ENCODE measurements at places on chromosomes 11 and 22.

DNA sequence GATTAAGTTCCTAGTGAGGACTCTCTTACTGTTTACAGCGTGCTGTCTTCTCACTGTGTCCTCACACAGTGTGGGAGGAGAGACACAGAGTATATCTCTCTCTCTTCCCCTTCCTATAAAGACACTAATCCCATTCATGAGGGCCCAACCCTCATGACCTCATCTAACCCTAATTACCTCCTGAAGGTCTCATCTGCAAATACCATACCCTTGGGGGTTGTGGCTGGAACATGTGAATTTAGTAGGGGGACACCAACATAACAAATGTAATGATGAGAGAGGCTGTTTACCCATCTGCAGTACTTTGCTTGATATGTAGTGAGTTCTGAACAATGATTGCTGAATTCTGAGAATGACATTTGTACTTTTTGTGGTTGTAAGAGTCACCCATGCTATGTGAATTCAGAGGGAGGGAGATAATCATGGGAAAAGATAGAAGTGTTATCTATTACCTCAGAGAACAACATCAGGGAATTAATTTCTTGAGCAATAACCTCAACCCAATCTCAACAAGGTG lies 4.9 kb upstream of the OR52W1 start:
- no peak for DNase-seq

- no peak for DNase-seq
These were observed 12.4 kb downstream of the NLRP14 start for GRCh38 chr11:7032692-7033091.

DNA sequence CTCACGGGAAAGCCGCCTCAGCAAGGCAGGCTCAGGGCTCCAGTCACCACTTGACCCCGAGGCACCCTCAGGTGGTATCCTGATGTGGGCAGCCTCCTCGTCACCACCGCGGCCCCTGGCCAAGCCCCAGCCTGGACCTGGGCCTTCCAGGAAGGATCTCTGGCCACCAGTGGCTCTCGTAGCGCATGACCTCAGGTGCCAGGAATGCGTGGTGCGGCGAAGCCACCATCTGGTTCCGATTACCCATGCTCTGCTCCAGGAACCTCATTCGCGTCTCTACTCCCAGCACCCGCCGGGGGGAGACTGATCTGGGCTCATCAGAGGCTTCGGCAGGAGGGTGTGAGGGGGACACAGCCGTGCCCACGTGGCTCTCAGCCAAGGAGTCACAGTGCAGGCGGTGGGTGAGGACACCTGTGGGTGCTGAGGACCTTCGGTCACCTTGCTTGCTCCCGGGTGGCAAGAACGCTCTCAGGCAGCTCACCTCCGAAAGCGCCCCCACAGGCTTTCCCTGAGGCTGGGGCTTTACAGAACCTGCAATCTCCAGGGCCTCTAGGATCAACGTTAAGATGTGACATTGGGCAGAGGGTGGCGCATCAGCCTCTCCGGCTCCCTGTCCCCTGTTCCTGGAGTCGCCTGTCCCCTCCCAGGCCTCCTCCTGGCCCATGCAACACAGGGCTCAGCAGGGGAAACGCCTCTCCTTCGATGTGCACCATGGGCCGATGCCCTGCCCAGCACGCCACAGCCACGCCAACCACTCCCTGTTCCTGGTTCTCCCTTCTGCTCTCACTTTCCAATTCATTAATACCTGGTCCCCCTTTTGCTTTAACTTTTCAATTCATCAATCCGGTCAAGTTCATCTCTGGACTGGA lies 39.0 kb downstream of the TBX1 start:
- DNase-seq: no peak

DNA sequence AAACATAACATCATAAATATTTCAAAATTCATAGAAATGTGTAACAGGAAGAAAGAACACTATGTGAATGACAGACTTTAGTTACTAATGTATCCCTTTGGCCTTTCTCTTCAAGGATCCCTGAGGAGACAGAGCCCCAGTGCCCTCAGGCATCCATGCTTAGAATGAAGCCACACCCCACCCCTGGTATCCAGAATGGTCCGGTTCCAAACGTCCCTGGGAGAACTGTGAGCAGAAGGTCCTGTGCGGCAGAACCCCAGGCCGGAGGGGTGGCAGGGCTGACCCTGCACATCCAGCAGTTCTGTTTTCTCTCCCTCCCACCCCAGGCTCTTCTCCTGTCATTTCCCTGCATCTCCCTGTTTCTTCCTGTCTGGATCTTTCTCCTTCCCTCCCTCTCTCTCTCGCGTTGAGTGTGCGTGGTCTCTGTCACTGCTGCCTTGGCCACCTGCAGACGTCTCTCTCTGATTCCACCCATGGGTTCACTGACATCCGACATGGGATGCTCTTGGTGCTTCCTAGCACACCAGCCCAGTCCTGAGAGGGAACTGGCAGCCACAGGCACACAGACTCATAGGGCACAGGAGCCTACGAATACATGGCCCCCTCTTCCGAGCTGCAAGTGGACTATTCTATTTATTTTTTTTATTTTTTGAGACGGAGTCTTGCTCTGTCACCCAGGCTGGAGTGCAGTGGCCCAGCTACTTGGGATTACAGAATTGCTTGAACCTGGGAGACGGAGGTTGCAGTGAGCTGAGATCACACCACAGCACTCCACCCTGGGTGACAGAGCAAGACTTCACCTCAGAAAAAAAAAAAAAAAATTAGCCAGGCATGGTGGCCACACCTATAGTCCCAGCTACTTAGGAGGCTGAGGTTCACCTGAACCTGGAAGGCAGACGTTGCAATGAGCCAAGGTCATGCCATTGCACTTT lies 5.7 kb downstream of the RFPL1 start:
- no peak for DNase-seq

DNA sequence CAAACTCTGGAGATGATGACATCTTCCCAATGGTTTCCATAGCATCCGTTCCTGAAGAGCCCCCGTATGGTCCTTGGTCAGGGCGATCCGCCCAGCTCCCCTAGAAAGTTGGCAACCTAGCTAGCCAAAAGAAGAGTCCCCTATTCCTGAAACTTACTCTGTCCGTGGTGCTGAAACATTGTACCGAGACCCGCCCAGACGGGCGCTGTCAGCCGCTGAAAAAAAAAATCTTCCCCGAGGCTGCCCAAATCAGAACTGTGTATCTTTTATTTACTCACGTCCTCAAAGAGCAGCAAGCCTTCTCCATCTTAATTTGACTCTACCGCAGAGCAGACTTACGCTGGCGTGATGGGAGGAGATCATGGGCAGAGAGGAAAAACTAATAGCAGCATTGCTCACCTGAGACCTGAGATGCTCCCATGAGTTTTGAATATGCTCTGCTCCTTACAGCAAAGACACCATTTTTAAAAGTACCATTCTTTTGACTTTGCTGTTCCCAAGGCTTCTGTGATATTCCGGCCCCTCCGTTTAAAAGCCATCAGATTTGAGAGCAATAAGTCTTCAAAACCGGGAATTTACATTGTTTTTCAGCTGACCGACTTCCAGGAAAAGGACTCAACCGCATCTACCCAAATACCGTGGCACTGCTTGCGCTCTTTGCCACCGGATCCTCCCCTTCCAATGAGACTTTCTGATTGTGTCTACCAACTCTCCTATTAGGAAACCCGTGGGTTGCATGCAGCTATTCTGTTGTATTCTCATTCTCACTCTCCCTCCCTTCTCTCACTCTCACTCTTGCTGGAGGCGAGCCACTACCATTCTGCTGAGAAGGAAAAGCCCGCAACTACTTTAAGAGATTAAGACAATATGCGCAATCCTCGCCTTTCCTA lies at the start of gene SLC17A6:
TSS of gene SLC17A6 (plus strand) at position 786 of the 890 bp plus-strand sequence. CDS start 153 bp downstream, outside the sequence.
- no peak for DNase-seq

DNA sequence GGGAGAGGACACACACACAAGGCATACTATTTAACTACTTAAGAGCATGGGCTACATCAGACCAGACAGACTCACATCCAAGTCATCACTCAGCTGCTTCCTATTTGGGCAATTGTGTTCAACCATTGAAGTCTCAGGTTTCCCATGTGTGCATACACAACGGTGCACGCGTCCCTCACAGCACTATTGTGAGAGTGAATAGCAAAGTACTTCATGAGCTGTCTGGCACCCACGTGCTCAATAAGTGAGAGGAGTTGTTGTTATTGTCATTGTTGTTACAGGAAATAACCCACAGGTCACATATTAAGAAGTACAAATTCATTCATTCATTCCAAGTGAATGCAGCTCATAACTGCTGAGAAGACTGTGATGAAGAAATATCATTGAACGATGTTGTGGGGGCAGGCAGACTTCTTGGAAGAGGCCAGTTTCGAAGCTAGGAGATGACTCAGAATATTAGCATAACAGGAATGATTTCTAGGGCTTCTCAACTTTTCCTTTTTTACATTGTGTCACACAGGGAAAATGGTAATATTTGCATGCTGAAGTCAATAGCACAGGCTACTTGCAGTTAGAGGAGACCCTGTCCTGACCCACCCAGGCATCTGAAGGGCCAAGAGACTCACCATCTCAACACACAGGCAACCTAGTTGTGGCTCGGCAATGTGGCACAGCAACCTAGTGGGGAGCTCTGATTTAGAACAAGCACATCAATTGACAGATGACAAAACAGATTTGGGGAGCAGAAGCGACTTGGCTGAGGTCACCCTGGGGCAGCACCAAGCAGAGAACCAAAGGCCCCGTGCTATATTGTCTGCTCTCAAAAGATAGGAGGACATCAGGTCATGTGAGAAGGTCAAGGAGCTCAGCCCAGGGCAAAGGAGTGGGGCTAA lies 606.0 kb downstream of the BUD13 start:
- no peak for DNase-seq

DNA sequence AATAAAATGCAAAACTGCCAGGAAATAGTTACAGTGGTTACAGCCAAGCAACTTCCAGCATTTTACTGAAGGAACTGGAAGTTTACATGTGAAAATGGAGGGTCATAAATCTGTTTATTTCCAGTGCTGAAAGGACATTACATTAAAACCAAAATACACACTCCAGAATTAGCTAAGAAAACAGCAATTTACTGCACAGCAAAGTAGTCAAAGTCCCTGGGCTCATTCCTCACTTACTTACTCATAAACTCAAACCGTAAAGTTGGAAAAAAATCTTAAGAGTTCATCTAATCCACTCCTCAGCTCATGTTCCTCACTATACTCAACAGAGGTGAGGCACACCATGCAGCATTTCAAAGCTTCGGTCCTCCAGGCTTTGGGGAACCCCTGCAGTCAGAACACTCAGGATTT lies 17.4 kb downstream of the CTSC start:
- no peak for DNase-seq

- no peak for DNase-seq
These were observed 279.9 kb upstream of the B3GAT1 start for GRCh38 chr11:134691985-134692384.

GRCh38 chr11:67178421-67178820 lies 59.4 kb downstream of the KDM2A start:
- no peak for DNase-seq

GRCh38 chr11:393219-394033 lies 583 bp upstream of the PKP3 start:
- DNase-seq: peak; percentile 49

DNA sequence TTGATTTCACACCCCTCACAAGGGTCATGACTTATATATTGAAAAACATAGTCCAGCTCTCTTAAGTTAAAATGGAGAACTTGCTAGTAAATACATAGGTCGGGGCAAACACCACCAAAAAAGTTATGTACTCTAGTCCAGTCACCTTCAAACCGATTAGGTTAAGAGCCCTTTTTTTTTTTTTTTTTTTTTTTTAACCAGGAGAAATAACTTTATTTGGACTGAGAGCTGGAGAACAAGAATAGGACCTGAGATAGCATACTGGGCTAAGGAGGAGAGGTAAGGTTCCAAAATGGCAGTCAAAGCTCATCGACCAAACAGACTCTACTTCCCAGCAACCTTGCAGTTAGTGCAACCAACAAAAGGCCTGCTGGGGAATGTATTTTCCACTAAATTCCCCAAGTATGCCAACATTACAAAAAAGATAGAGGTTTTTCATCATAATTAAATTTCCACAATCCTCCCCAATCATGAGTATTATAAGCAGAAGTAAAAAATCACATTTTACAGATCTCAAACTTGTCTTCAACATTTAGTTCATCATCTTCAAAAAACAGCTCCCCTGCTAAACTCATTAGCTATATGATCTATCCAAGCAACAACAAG lies 3.8 kb downstream of the TMEM41B start:
- DNase-seq: no peak

DNA sequence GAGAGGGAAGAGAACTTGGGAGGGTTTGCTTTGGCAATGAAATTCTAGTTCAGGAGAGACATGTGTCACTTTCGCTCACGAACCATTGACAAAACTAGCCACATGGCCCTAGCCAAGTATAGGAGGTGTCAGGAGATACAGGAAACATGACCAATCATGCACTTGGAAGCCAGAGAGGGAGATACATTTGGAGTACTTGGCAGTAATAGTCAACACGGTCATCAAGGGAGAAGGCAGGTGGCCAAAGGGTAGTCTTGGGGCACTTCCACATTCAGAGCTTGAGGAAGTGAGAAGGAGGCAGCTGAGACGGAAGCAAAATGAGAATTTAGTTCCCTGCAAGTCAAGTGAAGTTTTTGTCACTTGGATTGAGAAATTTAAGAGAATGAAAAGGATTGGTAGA lies 26.4 kb upstream of the KIRREL3 start:
- DNase-seq: no peak

GRCh38 chr11:12798609-12799011 lies 124.4 kb downstream of the TEAD1 start:
- DNase-seq: no peak

DNA sequence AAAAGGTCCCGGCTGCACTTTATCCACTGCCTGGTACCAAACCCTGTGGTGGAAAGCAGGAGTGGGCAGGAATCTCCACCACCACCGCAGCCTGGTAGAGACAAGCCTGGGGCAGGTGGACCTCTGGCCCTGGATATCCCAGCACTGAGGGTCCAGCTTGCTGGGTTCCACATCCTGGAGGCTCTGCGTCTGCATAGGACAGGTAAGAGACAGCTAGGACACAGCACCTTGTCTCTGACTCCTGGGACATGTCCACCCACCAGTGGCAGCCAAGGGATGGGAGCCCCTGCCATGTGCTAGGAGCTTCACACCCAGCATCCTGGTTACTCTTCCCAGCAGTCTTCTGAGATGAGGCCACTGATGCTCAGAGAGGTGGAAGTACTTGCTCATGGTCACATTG lies 105.5 kb downstream of the MYO18B start:
- DNase-seq: no peak

DNA sequence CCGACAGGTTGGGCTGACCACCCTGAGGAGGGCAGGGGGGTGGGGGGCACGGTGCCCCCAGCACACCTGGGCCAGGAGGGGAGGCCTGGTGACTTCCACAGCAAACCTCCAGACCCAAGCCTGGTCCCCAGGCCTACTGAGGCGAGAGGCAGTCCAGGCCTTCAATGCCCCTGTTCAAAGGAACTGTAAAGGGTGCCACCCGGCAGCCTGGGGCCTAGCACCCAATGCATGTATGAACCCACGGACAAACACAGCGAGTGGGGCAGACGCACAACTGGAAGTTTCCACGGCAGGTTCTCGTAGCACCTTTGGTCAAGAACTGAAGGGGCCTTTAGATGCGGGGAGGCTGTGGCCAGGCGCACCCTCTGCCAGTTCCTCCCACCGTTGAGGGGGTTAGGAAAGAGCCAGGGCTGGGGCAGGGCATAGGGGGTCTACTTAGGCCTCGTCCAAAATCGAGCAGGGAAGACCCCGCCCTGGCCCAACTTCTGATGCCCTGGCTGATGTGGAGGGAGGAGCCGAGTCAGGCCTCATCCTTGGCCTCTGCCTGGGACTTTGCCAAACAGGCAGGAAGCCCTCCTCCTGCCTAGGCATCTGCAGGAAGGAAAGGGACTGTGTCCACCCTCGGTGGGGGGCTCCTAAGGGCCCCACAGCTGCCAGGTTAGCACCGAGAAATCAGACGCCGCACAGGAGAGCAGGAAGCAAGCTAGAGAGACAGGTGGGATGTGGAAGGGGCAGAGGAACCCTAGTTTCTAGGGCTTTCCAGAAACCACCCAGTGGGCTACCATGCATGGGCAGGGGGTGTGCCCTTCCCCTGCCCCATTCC lies 6.6 kb downstream of the CBX6 start:
- DNase-seq: no peak

All from stimulated activated CD4-positive, alpha-beta T cell treated with anti-CD3 and anti-CD28 coated beads, Interleukin-15, amount 100 ng/mL, for 24 hours (primary cell).